ENCODE measurements at places on chromosomes 5 and 9. TPM values are rescaled to one million over a fixed set of nuclear protein-coding genes. Genes with fewer than 3 reads are reported as not detected.
A peak's percentile ranks its signal among the peaks of the same experiment; 100 is the strongest.

- DNase-seq: no peak
These were observed 28.3 kb downstream of the CCDC69 start for GRCh38 chr5:151195622-151196021.

DNA sequence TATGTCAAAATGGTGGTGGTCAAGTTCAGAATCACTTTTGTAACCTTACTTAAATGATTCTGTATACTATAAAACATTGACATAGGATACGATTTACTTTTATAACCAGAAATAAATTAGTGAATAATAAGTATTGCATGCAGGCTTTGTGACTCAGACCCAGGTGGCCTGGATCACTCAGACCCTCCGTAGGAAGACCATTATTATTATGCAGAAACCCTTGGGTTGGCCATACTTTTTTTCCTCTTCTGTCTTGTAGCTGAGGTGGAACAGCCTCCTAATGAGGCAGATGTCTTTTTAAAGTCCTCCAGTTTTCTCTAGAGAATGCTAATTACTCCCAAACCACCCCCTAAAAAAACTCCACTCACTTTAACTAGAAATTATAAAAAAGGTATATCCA, 121.9 kb downstream of the LPAR1 start:
- no peak for DNase-seq

DNA sequence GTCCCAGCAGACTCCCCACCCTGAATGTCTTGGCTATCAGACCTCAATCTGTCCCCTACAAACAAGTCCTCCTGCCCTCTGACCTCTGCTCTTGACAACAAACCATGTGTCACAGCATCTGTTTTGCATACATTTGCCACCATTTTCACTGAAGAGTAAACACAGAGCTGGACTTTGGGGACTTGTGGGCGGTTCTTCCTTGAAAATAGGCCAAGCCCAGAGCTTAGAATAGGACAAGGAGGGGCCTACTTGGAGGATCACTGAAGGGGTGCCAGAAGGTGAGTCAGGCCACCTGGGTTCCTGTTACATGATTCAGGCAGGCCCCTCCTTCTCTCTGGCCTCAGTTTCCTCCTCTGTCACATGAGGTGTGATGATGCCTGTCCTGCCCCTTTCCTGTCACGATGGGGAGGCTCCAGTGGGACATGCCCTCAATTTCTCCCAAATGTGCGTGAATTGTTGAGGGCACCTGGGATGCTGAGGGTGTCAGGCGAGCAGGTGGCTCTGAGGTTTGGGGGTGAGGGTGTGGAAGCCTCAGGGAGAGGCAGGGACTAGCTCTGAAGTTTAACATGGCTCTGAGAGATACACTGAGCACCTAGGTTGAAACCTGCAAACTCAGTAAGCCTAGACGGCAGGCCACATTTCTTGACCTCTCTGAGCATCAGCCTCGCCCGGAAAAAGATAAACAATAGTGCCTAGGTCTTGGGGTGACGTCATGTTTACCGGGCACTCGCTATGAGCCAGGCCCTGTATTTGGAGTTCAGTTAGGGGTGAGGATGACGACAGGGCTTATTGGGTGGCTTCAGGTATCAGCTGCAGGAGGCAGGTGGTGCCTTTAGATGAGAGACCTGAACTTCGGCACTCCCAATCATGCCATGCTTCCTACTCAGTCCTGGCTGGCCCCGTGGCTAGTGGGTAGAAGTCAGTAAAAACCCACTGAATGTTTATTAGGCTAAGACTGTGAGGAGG, 107.6 kb upstream of the PITX1 start:
- DNase-seq: peak; percentile 76

Gene RMRP
- total RNA-seq: 1,768 TPM

Gene DBH
- 0.02 TPM for total RNA-seq

- peak; percentile 87 for DNase-seq
These were observed 7.3 kb downstream of the ENG start for GRCh38 chr9:127847178-127847510.

DNA sequence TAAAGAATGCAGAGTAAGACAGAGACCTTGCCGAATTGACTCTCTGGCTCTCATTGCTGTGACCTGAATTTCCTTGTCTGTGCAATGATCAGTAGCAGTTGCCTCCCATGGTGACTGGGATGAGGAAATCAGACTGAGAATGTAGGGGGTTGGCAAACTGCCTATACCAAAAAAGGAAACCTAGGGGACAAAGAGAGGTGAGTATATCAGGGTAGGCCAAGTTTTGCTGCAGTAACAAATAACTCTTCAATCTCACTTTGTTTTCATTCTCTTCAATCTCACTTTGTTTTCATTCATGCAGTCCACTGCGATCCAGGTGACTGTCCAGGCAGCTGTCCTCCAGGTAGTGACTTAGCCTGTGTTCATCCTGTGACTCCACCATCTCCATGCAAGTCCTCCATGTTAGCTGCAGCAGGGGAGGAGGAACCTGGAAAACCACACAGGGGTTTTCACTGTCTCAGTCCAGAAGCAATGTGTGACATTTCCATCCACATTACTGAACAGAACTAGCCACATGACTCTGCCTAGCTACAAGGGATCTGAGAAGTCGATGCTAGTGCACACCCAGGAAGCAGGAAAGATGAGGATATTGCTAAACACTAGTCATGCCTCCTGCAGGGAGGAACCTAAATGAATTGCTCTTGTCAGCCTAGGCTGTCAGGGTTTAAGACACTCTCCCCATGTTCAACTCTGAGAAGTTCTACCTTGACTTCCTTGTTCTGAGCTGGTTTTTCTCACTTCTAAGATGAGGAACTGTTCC, 26.0 kb downstream of the TMEM174 start:
- DNase-seq: no peak

Gene ARHGEF39
- total RNA-seq: 3.6 TPM

Gene PCDHB9
- 11.2 TPM for total RNA-seq

DNA sequence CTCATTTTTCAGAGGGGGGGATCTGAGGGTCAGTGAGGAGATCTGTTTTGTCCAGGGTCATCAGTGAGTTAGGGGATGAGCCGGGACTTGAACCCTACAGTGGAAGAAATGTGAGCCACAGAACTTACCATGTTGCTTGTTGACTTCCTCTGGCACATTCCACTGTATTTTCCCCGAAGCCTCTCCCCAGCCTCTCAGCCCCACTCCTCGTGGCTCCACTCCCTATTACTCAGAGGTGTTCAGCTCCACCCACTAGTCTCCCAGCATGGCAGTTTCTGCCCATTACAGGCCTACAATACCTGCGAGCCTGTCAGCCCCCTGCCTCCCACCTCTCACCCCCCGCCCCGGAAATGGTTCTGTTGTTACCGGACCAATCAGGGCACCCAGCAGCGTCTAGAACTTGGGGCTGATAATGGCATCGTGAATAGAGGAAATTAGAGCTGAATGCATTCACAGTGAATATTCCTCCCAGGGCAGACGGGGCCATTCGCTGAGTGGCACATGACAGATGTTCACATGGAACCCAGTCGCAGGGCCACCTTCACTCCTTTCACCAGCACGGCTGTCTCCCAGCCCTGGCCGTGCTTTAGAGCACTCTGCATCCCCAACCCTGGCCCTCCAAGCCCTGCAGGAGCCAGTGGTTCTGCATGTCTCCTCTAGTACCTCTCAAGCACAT, 81.6 kb downstream of the KCNIP1 start:
- DNase-seq: no peak

Gene FOXE1
- not detected for total RNA-seq
